ENCODE measurements at places on chromosomes 12 and 14.

GRCh38 chr12:100077367-100077766 lies 65.3 kb downstream of the BLTP3B start:
- DNase-seq = no peak

- DNase-seq = no peak
Measured at GRCh38 chr12:50708631-50709030, 55.3 kb upstream of the ATF1 start.

DNA sequence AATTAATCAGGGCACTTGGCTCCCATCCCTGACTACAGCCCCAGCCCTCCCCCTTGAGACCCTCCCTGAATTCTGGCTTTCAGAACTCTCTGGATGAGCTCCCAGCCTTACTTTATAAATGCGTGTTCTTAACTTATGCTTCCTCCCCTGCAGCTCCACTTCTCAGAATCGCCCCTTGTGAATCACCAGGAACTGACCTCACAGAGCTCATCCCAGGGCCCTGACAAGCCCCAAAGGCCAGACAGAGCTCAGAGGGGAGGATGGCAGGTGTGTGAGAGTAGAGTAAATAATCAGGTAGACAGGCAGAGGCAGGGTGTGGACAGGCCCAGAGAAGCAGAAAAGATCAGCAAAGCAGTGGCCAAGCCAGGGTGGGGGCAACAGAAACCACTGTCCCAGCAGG lies 68.2 kb upstream of the FOXN3 start:
- no peak for DNase-seq

DNA sequence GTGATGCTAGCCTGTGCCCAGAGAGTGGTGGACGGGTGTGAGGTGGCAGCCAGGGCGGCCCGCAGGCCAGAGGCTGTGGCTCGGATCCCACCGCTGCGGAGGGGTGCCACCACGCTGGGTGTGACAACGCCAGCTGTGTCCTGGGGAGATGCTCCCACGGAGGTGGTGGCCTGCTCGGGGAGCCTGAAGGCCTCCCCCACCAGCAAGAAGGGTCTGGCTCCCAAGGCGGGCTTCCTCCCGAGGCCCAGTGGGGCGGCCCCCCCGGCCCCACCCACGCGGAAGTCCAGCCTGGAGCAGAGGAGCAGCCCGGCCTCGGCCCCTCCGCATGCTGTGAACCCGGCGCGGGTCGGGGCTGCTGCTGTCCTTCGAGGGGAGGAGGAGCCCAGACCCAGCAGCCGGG lies 38.2 kb downstream of the KIF26A start:
- no peak for DNase-seq

DNA sequence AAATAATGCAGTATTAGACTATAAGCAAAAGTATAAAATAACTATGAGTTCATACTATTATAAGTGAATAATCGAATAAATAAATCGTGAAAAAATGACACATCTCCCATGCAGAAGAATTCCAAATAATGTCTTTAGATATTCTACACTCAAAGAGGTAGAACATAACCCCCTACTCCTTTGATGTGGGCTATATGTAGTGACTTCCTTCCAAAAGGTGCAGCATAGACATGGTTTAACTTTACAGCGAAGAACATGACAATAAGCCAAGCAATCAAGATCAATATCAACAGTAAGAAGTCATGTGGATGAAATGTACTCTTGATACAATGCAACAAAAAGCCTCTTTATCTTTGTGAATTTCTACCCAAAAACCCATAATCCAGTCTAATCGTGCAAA lies 46.0 kb upstream of the HIF1A start:
- no peak for DNase-seq

DNA sequence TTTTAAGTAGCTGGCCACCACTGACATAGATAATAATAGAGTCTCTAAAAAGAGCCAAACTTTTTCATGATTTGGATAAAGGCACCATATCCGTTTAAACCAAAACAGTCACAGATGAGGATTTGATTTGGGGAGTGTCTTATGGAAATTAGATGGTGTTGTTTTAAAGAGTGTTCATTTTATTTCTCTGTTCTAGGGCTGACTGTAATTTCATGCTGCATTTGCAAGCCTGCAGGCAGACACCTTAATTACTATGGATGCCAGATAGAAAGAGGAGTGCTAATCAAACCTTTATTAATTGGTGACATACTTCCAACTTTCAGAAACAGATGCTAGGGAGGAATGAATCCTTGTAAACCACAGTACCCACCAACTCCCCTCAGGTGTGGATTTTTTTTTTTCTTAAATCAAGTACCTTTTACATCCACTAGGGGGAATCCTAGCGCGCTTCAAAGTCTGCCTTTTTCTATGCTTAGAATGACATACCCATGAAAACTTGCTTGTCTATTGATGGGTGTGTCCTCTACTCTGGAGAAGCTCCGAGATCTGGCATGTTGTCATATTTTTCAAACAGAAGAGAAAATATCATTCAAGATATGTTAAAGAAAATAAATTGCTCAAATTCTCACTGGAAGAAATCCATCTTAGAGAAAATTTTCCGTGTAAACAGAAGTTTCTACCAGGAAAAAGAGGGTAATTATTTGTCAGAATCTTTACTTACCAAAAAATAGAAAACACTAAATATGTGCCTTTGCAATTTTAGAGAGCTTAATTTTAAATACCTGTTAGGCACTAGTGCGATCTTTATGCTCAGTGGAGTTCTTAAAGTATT lies 14.2 kb upstream of the PLXNC1 start:
- peak; percentile 55 for DNase-seq

DNA sequence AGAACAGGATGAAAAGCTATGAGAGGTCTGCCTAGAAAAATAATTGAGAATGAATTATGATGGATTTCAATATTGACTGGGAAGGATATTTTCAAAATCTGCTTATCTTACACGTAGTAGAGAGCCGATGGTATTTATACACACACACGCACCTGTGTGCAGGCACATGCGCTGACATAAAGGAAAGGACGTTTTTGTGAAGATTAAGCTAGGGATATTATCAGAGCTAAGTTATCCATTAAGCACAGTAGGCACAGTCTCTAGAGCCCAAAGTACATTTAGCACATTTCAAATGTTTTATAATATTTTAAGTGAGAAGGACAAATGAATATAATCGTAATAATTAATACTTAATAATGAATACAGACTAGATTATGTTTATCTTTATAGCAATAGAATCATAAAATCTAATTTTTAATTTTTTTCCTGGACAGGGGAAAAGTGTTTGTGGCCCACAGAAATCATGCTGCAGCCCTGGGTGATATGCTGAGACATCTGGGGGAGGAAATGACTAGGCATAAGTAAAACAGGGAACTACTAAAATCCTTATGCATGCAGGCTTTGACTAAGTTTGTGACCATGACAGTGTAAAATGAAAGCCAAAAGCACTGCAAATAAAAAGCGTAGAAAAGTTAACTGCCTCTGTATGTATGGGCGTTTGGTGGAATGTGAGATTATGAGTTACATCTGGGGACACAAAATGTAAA lies 146.1 kb downstream of the KITLG start:
- DNase-seq = no peak

DNA sequence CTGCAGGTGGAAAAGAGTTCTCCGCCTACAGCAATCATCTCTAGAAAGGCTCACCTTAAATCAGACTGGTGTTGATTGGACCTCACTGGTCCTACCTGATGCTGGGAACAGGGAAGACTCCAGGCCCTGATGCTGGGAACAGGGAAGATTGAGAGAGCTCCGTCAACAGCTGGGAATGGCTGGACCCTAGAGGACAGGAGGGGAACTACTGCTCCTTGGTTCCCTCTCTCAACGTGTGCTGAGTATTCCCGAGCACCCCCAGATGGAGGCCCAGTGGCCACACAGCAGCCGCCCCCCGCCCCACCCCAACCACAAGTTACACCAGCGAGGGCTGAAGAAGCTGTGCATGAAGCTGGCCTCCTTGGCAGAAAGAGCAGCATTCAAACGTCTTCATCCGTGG lies 240.3 kb downstream of the SLC15A4 start:
- DNase-seq = peak; percentile 87

GRCh38 chr12:104011253-104011652 lies 38.7 kb downstream of the GLT8D2 start:
- DNase-seq = no peak

GRCh38 chr12:3420693-3421092 lies 70.3 kb upstream of the PRMT8 start:
- no peak for DNase-seq

DNA sequence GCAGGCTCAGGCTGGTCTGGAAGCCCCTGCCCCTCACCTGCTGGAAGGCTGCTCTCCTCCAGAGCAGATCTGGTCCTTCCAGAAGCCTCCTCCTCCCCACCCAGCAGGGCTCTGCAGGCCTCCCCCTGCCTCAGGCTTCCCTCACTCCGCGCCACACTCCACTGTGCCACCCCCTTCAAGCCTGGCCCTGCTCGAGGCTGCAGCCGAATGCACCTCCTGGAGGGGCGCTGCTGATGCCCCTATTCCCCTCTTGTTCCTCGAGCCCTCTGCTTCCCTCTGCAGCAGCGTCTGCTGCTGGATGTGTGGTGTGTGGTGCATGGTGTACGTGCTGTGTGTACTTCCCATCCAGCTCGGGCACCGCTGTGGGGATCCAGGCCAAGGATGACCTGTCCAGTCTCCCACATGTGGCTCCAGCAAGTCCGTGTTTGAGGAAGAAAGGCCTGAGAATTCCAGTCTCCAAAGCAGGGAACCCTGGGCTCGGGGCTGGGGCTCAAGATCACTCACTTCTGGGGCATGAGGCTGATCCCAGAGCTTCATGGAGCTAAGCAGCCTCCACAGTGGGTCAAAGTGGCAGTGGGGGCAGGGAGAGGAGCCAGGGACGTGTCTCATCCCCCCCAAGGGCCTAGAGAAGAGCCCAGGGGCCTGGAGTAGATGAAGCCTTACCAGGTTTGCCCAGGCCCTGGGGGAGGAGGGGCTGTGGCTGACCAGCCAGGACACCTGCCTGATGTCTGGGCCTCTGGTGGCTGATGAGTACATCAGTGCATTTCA lies 136.0 kb upstream of the C14orf180 start:
- peak; percentile 90 for DNase-seq

DNA sequence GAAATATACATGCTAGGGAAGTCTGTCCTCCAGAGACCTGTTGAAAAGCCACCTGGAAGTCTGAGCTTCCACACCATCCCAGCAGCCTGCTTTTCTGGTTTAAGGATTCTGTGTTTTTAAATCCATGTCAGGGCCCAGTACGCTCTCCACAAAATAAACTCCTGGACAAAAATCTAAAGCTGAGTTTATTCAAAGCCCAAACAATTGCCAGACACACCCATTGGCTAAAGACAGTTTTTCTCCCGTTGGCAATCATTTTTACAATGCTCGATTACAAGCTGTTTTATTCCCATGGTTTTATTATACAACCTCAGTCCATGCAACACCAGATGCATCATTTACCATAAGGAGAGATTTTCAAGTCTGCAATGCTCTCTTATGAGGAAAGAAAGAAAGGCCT lies 94.5 kb downstream of the MYRFL start:
- DNase-seq = no peak

DNA sequence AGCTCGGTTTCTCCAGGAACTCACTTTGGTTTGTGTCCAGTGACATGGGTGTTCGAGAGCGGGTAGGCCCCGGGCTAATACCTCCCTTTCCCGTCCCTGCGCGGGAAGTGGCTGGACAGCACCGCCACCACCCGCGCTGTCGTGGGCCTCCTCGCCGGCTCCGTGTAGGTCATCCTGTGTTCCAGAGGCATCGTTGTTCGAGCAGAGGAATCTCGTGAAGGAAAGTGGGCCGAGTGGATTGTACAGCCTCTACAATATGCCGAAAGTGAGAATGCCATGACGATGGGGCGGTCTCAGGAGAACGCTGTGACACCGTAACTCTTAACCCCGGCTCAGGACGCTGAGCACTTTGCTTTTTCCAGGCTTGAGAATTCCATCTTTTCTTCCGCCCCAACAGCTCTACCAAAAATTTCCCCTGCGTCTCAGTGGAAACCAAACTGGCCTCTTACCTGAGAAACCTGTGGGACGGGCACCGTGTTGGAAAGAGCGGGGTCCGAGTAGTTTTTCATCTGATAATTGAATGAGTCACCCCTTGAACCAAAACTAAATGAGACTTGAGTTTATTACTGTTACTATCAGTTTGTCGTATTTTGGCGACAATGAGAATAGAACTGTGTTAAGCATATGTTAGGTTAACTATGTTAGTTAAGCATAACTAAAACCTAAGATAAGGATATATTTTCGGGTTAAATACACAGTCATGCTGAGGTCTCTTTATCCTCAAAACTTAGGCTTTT lies 510 bp downstream of the EIF2S1 start:
- no peak for DNase-seq

All from H7 (cell line).